ENCODE measurements at places on chromosomes 12 and 14. TPM values are rescaled to one million over a fixed set of nuclear protein-coding genes. Genes with fewer than 3 reads are reported as not detected.

DNA sequence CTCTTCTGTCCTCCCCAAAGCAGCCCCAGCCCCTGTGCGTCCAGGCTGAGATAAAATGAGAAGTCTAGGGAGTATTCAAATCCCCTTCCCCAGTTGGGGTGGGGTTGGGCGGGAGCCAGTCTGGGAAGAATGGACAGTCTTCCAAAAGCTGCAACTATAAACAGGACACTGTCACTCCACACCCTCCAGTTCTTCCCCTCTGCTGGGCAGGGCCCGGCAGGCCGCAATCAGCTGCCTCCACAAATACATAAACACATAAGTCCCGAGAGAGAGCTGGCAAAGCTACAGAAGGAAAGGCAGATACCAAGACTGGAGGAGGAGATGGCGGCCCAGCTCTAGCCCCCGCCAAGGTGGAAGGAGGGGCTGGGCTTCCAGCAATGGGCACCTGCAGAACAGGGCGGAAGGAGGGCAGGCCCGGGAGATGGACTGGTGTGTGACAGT, 12.7 kb downstream of the LTBP2 start:
- DNase-seq = peak; percentile 73

GRCh38 chr12:84638811-84639368, 273.7 kb downstream of the SLC6A15 start:
- DNase-seq = peak; percentile 36

GRCh38 chr14:77346495-77346894, 25.7 kb downstream of the GSTZ1 start:
- no peak for DNase-seq

DNA sequence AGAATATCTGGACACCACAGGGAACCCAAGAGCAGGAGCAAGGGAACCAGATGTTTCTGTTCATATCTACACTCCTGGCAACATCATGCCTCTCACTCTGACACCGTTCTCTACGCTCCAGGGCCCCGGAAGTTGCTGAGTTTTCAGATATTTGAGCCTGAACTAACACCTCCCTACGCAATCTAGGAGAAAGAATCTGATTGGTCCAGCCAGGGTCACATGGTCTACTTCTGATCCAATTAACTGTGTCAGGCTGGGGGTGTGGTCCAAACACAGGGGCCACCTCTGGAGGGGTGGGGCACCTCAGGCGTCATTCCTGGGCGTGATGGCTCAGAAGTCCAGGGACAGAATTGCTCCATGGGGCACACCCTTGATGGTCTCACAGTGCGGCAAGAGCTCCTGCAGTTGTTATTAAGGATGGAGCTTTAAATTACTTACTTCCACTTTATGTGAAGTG, 165.5 kb downstream of the PTPN11 start:
- no peak for DNase-seq

DNA sequence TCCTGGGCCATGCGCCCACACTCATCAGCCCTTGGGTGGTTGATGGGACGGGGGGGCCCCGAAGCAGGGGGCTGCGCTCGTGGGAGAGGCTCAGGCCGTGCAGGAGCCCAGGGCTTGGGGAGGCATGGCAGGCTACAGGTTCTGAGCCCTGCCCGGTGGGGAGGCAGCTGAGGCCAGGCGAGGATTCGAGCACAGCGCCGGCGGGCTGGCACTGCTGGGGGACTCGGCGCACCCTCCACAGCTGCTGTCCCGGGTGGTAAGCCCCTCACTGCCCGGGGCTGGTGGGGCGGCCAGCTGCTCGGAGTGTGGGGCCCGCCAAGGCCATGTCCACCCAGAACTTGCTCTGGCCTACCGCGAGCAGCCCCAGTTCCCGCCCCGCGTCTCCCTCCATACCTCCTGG, 295.8 kb upstream of the SEL1L start:
- DNase-seq = no peak

- DNase-seq = no peak
Measured at GRCh38 chr14:40345334-40345733, 913.1 kb upstream of the FBXO33 start.

Gene CCDC197
- not detected for polyA plus RNA-seq

DNA sequence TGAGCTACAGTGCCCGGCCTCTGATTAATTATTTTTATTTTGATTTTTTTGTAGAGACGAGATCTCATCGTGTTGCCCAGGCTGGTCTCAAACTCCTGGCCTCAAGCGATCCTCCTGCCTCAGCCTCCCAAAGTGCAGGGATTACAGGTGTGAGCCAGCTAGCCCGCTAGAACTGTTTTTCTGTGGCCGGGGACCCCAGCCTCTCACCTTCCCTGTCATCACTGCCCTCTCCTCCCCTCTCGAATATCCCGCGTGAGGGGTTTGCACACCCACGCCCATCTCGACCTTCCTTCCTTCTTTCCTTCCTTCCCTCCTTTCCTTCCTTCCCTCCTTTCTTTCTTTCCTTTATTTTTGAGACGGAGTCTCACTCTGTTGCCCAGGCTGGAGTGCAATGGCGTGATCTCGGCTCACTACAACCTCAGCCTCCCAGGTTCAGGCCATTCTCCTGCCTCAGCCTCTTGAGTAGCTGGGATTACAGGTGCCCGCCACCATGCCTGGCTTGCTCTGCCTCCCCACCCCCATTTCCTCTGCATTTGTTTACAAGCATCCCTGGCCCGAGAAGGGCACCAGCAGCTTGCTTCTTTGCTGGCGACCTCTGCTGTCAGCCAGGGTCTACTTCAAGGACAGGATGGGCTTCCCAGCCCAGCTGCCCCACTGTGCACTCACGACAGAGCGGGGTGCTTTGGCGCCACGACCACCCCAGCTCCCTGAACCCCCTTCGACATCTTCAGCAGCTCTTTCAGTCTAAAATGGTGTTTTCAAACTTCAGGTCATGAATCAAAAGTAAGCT, 4.3 kb upstream of the TRAF3 start:
- DNase-seq = no peak

- DNase-seq = no peak
Measured at GRCh38 chr12:6235499-6235898, 35.3 kb downstream of the CD9 start.

- DNase-seq = no peak
Measured at GRCh38 chr14:60771117-60771516, 36.6 kb downstream of the MNAT1 start.

GRCh38 chr12:32585680-32586079, 93.4 kb upstream of the DNM1L start:
- DNase-seq = no peak

- no peak for DNase-seq
Measured at GRCh38 chr14:30118992-30119640, 191.5 kb upstream of the PRKD1 start.

GRCh38 chr12:122421821-122422729, at the start of gene CLIP1:
TSS of gene CLIP1 (minus strand) at chr12:122422669. CDS start at chr12:122380452, 42,217 bp downstream.
- DNase-seq = peak; percentile 65

DNA sequence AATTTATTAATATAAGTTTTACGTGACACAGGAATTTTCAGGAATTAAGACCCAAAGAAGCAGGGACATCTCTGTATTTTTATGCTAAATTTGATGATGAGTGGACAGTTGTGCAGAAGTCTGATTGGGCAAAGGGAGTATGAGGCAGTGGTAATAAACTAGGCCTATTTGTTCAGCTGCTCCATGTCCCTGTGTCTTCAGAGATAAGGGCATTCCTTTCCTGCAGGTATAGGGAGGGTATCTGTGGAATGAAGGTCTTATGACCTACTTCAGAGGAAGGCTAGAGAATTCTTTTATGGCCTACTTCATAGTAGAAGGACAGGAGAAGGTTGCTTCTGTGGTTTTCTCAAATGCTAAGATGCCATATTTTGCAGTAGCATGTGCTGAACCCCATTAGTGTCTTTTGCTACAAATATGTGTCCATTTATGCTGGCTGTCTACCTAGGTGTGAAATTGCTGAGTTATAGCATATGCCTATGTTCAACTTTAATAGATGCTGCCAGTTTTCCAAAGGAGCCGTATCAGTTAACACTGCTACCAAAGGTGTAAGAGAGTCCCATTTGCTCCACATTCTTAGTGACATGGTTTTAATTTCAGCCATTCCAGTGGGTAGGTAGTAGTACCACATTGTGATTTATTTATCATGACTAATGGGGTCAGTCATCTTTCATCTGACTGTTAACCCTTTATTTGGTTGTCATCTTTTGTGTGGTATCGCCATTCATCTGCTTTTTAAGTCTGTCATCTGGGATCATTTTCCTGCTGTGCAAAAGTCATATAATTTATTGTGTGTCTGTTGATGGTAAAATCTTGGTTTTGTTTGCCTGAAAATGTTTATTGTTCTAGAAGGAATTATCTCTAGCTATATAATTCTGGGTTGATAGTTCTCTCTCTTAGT, 410.7 kb upstream of the RGS6 start:
- no peak for DNase-seq

Gene TPPP2
- polyA plus RNA-seq = not detected

Gene RFX4
- polyA plus RNA-seq = not detected

DNA sequence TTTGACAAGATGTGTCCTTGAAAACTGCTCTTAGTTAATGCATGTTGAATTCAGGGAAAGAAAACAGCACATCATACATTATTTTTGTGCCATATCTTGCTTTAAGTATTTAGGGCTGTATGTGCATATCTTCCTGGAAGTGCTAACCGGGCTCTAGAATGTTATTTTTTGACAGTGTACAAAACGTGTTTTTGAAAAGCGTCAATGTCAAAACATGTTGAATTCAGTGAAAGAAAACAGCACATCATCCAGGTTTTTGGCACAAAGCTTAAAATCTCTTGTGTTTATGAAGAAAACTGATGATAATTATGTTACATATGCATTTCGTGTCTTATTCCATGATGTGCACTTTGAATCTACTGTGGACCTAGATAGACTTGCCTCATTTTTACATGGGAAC, 82.7 kb downstream of the ASCL4 start:
- DNase-seq = no peak

DNA sequence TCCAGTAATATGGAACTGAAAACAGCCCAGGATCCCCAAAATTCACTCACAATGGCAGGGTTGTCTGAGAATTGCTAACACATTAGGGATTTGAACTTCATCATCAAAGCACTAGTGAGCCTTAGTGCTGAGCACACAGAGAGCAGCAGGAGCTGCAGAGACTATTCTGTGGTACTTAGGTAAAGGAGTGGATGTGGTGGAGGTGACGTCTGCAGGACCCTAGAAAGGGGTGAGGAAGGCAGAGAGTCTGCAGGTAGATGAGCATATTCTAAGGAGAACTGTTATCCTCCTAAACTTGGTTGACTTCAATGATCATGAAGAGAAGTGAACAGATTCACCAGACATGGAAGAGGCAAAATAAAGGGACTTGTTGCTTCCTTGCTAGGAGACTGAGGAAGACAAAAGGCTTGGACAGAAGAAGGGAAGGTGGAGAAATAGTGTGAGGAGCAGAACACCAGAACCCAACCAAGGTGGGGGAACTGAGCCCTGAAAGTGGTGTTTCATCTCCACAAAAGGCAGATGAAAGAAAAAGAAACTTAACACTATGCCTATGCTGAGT, 1164.0 kb downstream of the TMEM121 start:
- no peak for DNase-seq

DNA sequence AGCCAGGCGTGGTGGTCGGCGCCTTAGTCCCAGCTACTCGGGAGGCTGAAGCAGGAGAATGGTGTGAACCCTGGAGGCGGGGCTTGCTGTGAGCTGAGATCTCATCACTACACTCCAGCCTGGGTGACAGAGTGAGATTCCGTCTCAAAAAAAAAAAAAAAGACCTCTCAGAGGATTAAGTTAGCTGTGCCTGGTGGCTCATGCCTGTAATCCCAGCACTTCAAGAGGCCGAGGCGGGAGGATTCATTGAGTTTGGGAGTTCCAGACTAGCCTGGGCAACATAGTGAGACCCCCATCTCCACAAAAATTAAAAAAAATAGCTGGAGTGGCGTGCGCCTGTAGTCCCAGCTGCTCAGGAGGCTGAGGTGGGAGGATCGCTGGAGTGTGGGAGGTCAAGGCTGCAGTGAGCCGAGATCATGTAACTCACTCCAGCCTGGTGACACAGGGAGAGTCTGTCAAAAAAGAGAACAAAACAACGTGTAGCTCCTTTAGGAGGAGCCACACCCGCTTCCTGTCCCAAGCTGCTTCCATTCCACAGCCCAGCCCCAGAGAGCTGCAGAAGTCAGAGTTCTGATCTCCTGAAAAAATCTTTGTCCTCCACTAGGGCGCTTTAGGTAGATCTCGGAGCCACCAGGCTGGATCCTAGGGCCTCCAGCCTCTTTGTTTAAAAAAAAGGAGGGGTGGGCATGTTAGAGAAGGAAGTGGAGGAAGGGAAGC, 11.5 kb upstream of the ULK1 start:
- no peak for DNase-seq

- no peak for DNase-seq
Measured at GRCh38 chr12:65707051-65707450, 117.2 kb upstream of the HMGA2 start.

DNA sequence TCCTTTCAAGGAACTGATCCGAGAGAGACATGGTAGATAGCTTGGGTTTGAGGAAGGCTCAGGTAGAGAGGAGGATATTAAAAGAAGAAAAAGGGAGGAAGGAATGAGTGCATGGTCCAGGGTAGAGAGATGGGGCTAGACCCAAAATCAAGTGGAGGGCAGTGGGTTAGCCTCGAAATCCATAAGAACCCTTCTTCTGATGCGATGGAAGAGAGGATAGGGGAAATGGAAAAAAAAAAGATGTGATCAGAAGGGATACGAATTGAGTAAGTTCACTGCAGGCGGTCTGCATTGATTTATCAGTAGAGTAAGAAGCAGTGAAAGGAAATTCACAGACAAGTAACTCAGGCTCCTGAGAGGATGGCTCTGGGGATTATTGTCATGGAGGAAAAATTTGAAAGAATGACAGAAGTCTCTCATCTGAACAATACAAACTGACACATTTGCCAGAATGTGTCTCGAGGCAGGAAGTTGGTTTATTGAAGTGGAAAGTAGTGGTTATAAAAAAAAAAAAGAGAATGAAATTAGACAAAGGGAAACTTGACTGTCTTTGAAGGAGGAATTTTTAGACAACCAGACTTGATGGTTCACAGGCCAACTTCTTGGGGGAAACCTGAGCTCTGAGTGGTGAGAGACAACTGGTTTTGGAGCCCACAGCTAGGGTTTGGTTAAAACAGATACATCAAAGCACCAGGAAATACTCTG, 10.2 kb downstream of the PPFIBP1 start:
- DNase-seq = no peak

Gene CMA1
- polyA plus RNA-seq = not detected

GRCh38 chr12:6208130-6208529, 7.9 kb downstream of the CD9 start:
- DNase-seq = no peak

DNA sequence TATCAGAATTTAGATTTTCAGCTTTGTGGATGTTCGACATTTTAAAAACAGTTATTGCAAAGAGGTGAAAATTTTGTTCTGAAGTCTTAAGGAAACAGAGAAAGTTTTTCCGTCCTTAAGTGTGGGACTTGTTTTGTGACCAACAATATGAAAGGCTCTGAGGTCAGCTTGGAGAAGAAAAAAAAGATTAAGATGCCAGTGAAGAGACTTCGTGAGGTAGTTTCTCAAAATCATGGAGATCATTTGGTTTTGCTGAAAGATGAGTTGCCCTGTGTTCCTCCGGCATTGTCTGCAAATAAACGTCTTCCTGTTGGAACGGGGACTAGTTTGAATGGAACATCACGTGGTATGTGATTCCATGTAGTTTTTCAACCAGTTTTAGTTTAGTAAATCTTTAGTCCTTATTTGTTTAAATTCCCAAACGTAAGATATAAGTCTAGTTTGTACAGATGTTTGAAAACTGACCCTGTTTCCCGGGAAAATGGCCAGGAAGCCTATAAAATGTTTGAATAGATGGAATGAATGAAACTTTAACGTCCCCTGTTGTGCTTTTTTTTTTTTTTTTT, 682 bp downstream of the KIAA0586 start:
- DNase-seq = peak; percentile 63

Data from IMR-90 (cell line).